ENCODE measurements at places on chromosomes 16 and 17. TPM values are rescaled to one million over a fixed set of nuclear protein-coding genes. Genes with fewer than 3 reads are reported as not detected.

GRCh38 chr16:81376880-81377279 is 62.1 kb downstream of the GAN start:
- H3K4me3 ChIP-seq = no peak overlapping the region
- H3K36me3 ChIP-seq = no peaks in the 10 kb centered on the region
- H3K4me1 ChIP-seq = no peaks in the 10 kb centered on the region
- DNase-seq = no peak
- H3K27me3 ChIP-seq = no peaks in the 10 kb centered on the region

DNA sequence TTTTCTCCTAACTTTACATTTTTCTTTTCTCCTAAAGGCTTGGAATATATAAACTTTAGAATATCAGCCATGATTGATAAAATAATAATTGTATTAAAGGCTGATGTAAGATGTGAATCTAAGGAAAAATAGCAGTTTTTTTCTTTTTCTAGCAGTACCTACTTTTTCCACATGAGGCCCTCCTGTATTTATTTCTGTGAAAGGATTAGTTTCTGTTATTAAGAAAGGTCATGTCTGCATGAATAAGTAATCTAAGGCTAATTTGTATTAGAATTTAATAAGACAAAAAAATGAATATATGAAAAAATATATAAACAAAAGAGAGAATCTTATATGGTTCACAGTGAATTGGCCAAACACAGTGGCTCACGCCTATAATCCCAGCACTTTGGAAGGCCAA is 85.3 kb downstream of the STXBP4 start:
- no peaks in the 10 kb centered on the region for H3K36me3 ChIP-seq
- no peak overlapping the region for H3K4me3 ChIP-seq
- no peak for DNase-seq

- H3K4me3 ChIP-seq = no peak overlapping the region
- no peaks in the 10 kb centered on the region for H3K4me1 ChIP-seq
- H3K27ac ChIP-seq = no peak overlapping the region
Observed at GRCh38 chr17:76635039-76635438, 8.5 kb downstream of the ST6GALNAC1 start.

DNA sequence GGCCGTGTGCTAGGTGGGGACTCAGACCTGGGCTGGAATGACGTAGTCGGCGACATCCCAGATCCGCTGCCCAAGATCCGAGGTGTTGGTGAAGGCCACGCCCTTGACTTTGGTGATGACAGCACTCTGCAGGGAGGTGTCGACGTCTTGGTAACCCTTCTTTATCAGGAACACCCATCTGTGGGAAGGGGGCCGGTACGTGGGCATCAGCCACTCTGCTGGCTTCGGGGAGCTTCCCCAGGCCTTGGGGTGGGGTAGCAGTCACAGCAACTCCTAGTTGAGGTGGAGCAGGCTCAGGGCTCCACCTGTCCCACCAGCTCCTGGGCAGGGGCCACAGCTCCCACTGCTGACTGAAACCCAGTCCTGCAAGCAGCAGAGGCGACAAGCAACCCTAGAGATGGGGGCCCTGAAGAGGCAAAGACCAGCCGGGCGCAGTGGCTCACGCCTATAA is 4.3 kb downstream of the P2RX5 start:
- no peaks in the 10 kb centered on the region for H3K36me3 ChIP-seq
- peaks cover 6% of the 10 kb centered on the region for H3K4me1 ChIP-seq
- no peak overlapping the region for H3K27ac ChIP-seq
- no peak overlapping the region for H3K4me3 ChIP-seq
- no peak for DNase-seq

GRCh38 chr17:58192612-58193011 is at the start of gene EPX:
EPX (plus strand) TSS chr17:58192726; CDS start chr17:58192847, 121 bp downstream.
- no peaks in the 10 kb centered on the region for H3K4me1 ChIP-seq
- DNase-seq = no peak
- no peaks in the 10 kb centered on the region for H3K36me3 ChIP-seq

Gene RAB40C
- 18.3 TPM for total RNA-seq

GRCh38 chr16:75558846-75559401 is 2.9 kb upstream of the TMEM231 start:
- no peak overlapping the region for H3K27ac ChIP-seq
- no peak for DNase-seq
- H3K4me1 ChIP-seq = peaks cover 14% of the 10 kb centered on the region
- no peaks in the 10 kb centered on the region for H3K27me3 ChIP-seq

Gene PRSS27
- total RNA-seq = 2.1 TPM

GRCh38 chr16:73064212-73064993 is 16.5 kb upstream of the ZFHX3 start:
- DNase-seq = peak; percentile 72
- H3K4me3 ChIP-seq = peak overlapping the region; percentile 52
- H3K4me1 ChIP-seq = peaks cover 55% of the 10 kb centered on the region

DNA sequence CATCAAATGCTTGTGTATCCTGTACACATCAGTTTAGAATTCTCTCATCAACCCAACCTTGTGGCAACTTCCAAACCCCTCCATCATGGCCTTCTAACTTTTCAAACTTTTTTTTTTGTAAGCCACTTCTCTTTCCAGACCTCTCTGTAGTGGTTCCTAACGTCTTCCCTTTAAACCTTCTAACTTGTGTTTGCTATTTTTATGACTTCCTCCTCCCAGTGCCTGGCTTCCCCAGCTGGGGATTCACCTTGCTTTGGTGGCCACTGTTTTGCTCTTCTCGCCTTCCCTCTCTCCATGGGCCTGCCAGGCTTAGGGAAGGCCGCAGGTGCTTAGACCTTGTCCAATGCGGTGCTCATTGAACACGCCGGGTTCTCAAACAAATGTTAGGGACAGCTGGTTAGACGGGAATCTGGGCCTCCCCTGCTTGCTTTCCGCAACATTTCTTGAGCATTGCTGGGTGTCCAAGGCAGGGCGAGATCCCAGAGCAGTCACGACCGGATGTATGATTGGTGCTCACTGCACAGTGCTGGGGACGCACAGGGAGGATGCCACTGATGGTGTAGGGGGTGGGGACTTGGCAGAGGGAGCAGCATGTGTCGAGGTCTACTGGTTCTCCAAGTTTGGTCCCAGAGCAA is 1.1 kb upstream of the XYLT2 start:
- no peak overlapping the region for H3K4me3 ChIP-seq
- peaks cover 20% of the 10 kb centered on the region for H3K4me1 ChIP-seq
- DNase-seq = no peak
- H3K27ac ChIP-seq = no peak overlapping the region

DNA sequence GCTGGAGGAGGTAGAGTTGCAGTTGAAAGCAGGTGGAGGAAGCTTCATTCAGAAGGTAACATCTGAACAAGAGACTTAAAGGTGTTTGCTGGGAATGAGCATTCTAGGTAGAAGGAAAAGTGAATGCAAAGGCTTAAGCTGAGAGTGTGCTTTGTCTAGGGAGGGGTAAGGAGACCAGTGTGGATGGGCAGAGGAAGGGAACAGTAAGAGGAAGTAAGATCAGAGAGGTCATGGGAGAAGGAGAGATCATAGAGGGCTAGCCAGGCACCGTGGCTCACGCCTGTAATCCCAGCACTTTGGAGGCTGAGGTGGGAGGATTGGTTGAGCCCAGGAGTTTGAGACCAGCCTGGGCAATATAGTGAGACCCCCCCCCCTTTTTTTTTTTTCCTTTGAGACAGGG is 3.3 kb downstream of the STX4 start:
- no peak overlapping the region for H3K27ac ChIP-seq
- DNase-seq = no peak
- H3K36me3 ChIP-seq = no peaks in the 10 kb centered on the region
- peaks cover 5% of the 10 kb centered on the region for H3K4me1 ChIP-seq
- H3K27me3 ChIP-seq = no peaks in the 10 kb centered on the region
